ENCODE measurements at places on chromosomes 16 and 17.
A peak's percentile ranks its signal among the peaks of the same experiment; 100 is the strongest.

DNA sequence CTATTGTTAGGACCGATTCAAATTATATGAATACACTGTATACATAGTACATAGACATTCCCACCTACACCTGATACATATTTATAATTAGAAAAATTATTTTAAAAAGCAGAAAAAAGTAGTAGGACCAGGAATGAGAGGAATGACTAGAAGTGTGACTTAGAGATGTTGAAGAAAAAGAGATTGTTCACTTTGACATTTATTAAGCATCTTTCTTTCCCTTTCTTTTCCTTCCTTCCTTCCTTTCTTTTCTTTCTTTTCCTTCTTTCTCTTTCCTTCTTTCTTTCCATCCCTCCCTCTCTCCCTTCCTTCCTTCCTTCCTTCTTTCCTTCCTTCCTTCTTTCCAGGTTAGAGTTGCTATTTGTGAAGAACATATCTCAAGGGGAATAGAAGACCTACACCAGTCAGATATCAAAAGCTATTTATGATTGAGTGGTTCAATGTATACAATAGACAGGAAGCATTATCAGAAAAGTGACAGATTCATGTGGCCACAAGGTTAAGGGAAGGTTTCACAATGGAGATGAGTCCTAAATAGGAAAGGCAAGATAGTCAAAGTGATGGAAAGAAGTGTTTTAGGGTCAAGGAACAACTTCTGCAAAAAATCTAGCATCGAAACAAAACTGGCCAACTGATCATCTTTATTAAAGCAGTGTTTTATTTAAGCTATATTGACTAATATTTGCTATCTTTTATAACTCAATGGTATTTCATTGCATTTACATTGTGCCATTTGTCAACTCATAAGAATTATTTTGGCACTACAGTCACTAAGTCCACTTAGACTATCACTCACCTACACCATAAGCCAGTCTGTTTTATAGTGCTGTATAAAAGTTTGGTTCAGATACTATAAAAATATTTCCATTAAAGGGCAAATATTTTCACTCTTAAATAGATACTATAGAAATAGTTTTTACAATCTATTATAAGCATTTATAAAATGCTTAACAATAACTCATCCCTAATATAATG lies 54.1 kb upstream of the NACA2 start:
- no peak for DNase-seq

- peak; percentile 96 for DNase-seq
Measured at GRCh38 chr16:53755026-53755910, 51.3 kb downstream of the FTO start.

DNA sequence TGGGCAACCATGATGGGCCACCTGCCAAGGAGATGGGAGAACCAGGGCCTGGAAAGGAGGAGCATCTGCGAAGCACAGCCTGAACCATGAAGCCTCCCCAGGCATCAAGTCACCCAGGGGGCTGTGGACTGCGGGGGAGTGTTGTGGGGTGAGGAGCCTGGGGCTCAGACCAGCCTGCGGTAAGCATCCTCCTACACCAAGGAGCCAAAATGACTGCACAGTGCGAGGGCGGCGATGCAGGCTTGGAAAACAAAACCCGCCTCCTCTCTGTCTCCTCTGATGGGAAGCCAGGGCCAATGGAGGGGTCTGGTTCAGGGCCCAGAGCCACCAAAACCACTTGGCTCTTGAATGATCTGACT lies 18.1 kb upstream of the MAF start:
- DNase-seq, result no peak

GRCh38 chr17:81345228-81346089 lies 49.8 kb upstream of the BAHCC1 start:
- DNase-seq, result no peak

DNA sequence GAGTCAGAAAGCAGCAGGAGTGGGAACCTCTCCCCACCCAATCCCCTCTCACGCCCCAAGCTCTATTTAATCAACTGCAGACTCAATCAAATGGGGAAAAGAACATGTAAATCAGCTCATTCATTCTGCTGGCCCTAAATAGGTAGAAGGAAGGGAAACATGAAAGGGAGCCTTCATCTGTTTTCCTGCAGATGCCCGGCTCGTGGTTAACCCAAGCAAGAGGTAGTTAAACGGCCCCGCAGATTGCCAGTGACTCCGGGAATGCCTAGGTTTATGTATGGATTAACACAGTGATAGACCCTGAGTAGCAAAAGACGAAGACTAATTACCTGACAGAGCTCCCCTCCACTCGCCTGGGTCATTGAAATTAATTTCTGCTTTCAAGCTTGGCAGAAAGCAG lies 542.0 kb downstream of the WWOX start:
- DNase-seq, result no peak

- DNase-seq, result no peak
Measured at GRCh38 chr16:75584108-75584507, 17.9 kb downstream of the GABARAPL2 start.

- no peak for DNase-seq
Measured at GRCh38 chr17:60610473-60610872, 10.5 kb downstream of the PPM1D start.

GRCh38 chr17:31499771-31500554 lies 108.5 kb downstream of the RAB11FIP4 start:
- peak; percentile 78 for DNase-seq

DNA sequence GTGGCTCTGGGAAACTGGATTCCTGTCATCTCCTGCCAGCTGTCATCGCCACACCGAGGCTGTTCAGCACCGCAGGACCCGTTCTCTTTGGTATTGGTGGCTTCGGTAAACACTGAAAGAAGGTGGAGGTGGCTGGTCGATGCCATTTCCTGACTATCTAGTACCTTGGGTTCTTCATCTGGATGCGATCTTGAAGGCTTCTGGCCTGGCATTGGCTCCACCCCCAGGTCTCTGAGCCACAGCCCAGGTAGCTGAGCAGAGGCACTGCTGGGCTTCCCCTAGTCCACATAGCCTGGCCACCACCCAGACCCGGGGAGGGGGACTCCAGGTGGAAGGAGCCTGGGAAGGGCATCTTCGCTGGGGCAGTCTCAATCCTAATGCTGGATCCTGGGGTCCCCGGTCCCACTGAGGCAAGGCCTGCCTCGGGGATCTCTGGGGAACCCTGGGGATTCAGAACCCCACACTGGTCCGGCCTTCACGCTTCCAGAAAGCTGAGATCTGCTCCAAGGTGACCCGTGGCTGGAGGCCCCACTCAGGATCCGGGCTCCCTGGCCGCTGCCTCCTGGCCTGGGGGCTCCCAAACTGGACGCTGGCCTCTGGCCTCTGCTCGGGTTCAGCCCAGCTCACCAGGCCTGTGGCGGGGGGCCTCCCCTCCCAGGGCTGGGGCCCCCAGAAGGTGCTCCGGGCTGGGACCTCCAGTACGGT lies 1.8 kb downstream of the C16orf54 start:
- no peak for DNase-seq

DNA sequence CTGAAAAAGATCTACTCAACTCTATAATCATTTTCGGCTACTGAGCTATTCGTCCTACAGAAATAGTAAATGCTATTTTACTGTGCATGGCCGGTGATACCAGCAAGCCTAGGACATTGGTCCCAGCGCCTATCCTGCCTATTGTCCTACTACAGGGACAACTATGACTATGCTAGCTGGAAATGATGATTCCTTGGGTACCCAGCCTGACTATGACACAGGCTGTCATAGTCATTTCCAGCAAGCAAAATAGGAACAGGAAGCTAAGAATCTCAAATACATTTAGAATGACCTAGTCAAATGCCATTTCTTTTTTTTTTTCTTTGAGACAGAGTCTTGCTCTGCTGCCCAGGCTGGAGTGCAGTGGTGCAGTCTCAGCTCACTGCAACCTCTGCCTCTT lies 33.7 kb upstream of the HSBP1 start:
- DNase-seq, result no peak

- no peak for DNase-seq
Measured at GRCh38 chr16:24667244-24667764, 62.1 kb upstream of the TNRC6A start.

- no peak for DNase-seq
Measured at GRCh38 chr16:85391769-85392583, 221.1 kb upstream of the GSE1 start.

GRCh38 chr17:913207-913606 lies 66.4 kb downstream of the NXN start:
- DNase-seq, result no peak

- DNase-seq, result peak; percentile 75
Measured at GRCh38 chr17:8409966-8410882, 12.6 kb upstream of the RNF222 start.

- DNase-seq, result no peak
Measured at GRCh38 chr17:79420318-79421243, 190.3 kb downstream of the RBFOX3 start.

- DNase-seq, result peak; percentile 99
Measured at GRCh38 chr17:47305302-47305923, 18.3 kb upstream of the EFCAB13 start.

- no peak for DNase-seq
Measured at GRCh38 chr17:78345172-78345571, 14.7 kb downstream of the SOCS3 start.

- DNase-seq, result peak; percentile 82
Measured at GRCh38 chr17:41800601-41801373, 11.0 kb downstream of the P3H4 start.

- peak; percentile 64 for DNase-seq
Measured at GRCh38 chr16:81604960-81605383, 160.4 kb downstream of the CMIP start.

GRCh38 chr16:87107201-87107600 lies 210.0 kb downstream of the C16orf95 start:
- no peak for DNase-seq

GRCh38 chr16:88965411-88965810 lies 11.6 kb downstream of the CBFA2T3 start:
- no peak for DNase-seq

DNA sequence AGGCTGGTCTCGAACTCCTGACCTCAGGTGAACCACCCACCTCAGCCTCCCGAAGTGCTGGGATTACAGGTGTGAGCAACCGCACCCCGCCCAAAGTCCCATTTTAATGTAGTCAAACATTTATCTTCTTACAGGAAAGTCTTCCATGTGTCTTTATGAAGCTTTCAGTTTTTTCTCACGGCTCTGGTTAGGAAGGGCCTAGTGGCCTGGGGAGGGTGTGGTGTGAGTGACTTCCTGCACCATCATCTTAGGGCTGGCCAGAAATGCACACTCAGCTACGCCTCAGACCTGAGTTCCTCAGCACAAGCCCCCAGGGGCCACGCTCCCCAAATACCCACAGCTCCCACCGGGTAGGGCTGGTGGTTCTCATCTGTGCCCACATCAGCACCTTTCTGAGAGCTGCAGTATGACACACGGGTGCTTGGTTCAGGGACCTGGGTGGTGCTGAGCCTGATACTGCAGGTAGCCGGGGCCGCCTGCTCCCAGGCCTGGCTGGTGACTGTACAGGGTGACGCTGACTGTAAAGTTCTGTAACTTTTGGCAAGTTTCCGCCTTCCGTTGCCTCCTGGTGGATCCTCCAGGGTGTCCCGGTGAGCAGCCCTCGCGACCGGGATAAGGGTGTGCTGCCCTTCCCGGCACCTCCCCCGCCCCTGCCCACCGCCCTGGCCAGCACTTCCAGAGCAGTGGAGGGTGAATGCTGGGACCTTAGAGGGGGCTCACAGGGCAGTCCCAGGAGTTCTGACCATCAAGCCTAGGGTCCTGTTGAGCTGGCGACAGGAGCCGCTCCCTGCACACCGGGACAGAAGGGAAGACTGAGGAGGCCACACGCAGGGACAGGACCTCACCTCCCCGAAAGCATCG lies 52.5 kb downstream of the ZNF778 start:
- DNase-seq, result no peak

- DNase-seq, result peak; percentile 68
Measured at GRCh38 chr17:82754297-82755208, 2.7 kb downstream of the TBCD start.

DNA sequence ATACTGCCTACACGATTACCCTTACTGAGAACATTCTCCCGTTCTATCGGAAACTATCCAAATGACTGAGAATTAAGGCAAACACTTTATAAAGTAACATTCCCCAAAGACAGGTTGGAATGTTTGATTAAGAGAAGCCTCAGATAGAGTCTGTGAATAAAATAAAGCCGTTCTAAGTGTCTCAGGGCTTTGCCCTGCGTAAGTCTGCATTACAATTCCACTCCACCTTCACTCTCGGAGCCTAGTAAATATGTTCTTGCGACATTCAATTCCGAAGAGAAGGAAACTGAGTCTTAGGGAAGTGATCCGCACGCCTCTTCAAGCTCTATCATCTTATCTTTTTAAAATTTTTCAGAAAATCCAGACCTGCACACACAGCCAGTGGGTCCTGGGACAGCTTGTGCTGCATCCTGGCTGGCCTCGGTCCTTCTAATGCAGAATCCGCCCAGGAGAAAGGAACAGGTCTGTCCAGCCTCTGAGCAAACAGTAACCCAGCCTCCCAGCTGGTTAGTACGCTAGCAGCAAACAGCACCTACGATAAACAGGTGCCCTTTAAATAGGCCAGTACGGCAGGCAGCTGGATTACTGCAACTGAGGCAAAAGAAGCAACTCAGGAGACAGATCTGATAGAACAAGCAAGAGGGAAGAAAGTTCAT lies 254.1 kb upstream of the IRX3 start:
- no peak for DNase-seq

DNA sequence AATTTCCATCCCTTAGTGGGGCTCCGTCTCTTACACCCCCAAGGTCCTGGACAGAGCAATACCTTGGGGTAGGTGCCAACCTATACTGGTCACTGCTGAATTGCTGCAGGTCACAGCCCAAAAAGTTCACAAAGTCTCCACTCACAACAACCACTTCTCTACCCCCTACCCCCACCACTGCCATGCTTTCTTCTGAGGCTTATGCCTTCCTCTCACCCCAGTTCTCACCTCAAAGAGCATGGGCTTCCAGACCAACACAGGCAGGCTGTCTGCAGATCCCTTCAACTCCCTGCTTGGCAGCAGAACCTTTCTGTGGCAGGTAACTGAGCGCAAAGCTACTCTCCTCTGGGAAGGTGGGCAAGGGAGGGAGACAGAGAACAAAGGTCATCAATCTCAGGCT lies 35.5 kb downstream of the C16orf78 start:
- no peak for DNase-seq
